RWPE1 (cell line): ENCODE measurements at places on chromosomes 5 and 9.

DNA sequence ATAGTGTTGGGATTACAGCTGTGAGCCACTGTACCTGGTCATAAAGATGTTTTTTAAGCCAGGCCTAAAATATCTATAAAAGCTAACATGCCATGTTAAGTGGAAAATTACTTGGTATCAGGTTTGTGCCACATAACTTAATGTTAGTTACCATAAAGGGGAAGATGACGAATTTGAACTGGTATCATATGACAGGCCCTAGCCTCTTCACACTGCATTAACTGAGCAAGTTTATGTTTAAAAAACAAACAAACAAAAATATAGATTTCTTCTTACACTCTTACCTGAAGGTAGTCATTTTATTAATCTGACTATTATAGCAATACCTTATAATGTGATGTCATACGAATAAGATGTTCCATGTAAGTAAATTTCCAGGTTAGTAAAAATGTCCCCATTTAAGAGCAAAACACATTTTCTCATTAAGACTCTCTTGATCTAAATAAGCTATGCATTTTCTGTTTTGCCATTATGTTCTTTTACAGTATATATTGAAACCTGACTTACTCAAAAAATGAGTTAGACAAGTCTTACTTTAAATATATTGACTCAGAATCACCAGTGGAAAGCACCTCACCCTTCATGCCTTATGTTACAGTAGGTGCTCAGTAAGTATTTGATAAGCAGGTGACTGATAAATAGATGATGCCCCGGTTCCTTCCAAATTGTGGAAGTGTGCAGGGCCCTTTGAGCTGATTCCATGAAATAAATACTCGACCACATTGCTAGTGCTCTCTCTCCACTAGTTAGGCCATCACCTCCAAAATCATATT is 125.4 kb downstream of the CDC42SE2 start:
- no peak for DNase-seq

DNA sequence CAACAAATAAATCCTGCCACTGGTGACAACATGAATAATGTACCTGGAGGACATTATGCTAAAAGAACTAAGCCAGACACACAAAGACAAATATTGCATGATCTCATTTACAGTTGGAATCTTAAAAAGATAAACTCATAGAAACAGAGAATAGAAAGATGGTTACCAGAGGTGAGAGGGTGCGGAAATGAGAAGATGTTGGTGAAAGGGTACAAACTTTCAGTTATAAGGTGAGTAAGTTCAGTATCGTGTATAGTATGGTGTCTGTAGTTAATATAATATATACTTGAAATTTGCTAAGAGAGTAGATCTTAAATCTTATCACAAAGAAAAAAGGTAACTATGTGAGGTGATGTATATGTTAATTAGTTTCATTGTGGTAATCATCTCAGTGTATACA is 63.3 kb downstream of the PRRC1 start:
- DNase-seq = no peak

DNA sequence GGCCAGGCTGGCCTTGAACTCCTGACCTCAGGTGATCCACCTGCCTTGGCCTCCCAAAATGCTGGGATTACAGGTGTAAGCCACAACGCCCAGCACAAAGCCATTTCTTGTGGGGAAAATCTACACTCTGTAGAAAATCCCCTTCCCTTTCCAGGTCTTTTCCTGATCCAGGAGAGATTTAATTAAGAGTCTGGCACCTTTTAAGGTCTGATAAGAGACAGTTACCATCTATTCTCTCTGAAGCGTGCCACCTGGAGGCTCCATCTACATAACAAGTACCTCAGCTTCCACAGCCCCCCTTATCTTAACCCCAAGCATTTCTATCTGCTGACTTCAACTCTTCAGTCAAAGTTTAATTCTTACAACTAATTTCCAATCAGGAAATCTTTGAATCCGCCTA is 71.4 kb upstream of the CDK20 start:
- no peak for DNase-seq

GRCh38 chr9:5853617-5854016 is 20.7 kb upstream of the ERMP1 start:
- no peak for DNase-seq

GRCh38 chr9:35759795-35760194 is 5.7 kb upstream of the MSMP start:
- DNase-seq = no peak

DNA sequence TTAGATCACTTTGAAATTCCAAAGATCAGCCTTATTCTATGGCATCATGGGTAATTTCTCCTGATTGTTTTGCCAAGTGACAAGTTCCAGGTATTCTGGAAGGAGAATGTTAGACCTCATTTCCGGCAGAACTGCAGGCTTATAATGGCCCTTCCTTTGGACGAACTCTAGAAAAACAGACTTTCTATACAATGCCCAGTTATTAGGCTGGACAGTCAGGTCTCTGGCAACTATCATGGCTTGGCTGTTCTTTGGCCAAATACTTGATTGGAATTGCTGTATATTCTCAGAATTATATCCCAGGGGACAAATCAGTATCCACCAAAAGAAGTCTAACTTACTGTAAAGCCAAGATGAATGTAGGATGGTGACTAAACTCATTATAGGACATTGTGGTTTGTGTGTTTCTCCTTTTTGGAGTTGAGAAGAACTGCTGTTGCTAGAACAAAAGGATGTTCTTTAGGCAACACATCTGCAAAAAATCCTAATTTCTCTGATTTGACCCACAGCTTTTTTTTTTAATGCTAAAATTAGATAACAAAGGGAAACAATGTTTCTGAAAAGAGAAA is 69.0 kb downstream of the ADAMTSL1 start:
- no peak for DNase-seq

DNA sequence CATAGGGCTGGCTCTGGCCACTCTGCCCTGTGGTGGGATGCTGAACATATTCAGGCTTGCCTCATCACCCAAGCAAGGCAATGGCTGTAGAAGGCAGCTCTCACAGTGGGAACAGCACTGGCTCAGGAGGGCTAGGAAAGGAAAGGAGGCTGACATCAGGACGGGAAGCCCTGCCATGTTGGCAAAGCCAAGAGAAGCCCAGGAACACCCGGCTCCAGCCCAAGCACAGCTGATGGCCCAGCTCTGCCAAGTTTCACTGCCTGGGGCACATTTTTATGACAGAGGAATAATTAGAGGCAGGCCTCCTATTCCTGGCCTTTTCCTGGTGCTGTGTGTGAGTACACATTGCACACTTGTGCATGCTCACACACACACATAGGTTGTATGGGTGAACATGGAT is 163.6 kb upstream of the SMIM23 start:
- no peak for DNase-seq

GRCh38 chr9:98468567-98469239 is 213.3 kb upstream of the TBC1D2 start:
- no peak for DNase-seq
